ENCODE measurements at places on chromosomes 7 and 10. TPM values are rescaled to one million over a fixed set of nuclear protein-coding genes. Genes with fewer than 3 reads are reported as not detected.

CNTNAP2 gene
- 1.4 TPM for total RNA-seq

EBF3 gene
- 0.63 TPM for total RNA-seq

GRCh38 chr10:95538412-95538811 is 22.8 kb downstream of the SORBS1 start:
- DNase-seq = no peak

GRCh38 chr7:156612930-156613329 is 27.6 kb upstream of the RNF32 start:
- DNase-seq = no peak

DNA sequence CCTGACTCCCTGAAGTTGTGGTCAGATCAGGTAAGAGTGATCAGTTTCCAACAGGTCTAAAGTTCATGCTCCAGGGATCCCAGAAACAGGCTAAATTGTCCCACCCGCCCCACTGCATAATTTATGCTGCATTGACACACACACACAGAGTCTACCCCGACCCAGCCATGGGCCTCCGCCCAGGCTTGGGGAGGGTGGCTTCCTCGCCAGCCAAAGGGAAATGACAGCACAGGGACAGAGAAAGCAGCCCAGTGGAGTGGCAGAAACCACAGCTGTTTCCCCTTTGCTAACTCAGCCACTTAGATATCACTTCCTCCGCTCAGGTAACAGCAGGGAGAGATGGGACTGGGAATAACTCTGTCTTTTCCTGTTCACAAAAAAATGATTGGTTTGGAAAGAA is 9.4 kb downstream of the SH3PXD2A start:
- DNase-seq = no peak

- no peak for DNase-seq
These were observed 34.6 kb downstream of the RHEB start for GRCh38 chr7:151484971-151485707.

DNA sequence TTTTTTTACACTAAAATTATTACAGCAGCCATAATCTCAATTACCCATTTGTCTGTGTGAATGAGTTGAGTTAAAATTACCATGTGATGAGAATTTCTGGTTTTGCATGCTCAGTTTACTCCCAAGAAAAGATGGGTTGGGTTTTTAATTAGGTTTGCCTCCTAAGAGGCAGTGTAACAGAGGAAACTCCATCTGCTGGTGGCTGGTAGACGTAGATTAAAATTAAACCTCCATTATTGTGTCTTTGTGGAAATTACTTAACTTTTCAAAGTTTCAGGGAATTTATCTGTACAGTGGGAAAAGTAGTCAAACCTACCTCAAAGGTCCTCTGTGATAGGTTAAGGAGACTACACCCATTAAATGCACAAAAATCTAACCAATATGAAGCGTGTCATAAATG is 954.2 kb downstream of the PCDH15 start:
- no peak for DNase-seq

- DNase-seq = no peak
These were observed 39.8 kb upstream of the EPC1 start for GRCh38 chr10:32386623-32387260.
